Nephron progenitor cell (in vitro differentiated cells): ENCODE measurements at places on chromosomes 3 and 15.

- DNase-seq = no peak
These were observed 39.4 kb downstream of the CD200 start for GRCh38 chr3:112372396-112372795.

GRCh38 chr3:48466386-48467109 is 20.0 kb downstream of the ATRIP start:
- no peak for DNase-seq

GRCh38 chr15:76011627-76012551 is at the start of gene NRG4:
Gene NRG4 (minus strand): TSS chr15:76012424. CDS start chr15:76011230, 1,194 bp downstream.
- DNase-seq = no peak

- DNase-seq = no peak
These were observed 350.7 kb downstream of the NSUN3 start for GRCh38 chr3:94413336-94414108.

GRCh38 chr3:69014022-69014580 is 617 bp upstream of the EOGT start:
- no peak for DNase-seq

GRCh38 chr3:13615019-13615528 is 66.1 kb downstream of the FBLN2 start:
- DNase-seq = no peak

DNA sequence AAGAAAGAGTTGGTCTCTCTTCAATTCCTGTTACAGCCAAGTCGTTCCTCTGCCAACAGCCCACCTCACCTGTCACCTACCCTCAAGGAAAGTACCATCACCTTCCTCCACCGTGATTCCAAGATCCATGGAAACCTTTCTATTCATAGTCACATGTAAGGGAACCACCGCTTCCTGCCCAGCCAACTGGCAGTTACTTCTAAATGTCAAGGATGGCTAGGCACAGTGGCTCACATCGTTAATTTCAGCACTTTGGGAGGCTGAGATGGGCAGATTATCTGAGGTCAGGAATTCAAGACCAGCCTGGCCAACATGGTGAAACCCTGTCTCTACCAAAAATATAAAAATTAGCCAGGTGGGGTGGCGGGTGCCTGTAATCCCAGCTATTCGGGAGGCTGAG is 82.8 kb downstream of the FOXP1 start:
- DNase-seq = no peak

GRCh38 chr3:143329567-143330211 is 210.1 kb downstream of the CHST2 start:
- DNase-seq = peak; percentile 20

DNA sequence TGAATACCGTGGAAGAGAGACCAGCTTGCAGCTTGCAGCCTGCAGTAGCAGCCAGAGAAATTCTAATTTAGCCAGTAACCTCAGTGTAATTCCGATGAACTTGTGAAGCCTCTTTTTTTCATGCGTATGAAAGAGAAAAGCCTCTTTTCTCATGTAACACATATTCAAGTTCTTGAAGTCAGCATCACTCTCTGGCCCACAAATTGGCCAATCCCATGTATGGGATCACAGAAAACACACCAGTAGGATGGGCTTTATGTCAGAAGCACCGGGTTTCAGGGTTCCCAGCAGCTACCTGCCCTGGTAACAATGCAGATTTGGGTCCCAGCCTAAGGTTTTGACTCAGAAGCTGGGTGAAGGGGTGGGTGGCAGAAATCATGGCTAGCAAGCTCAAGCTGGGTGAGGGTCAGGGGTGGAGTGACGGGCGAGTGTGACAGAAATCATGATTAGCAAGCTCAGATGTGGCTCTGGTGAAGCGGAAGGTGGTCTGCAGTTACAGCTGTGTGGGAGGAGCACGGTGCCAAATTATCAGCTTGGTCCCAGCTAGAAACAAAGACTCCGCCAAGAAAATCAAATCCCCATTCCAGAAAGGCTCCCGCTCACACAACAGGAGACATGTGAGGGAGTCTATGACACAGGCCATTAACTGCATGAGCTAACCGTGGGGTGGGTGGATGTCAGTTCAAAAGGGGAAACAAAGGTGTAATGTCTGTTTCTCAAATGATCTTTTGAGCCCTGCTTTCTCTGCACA is 86.6 kb downstream of the SNRK start:
- DNase-seq = peak; percentile 25

- DNase-seq = no peak
These were observed 183.5 kb upstream of the PRICKLE2 start for GRCh38 chr3:64408770-64409169.

- DNase-seq = no peak
These were observed 21.0 kb upstream of the FGD5 start for GRCh38 chr3:14797731-14798130.

DNA sequence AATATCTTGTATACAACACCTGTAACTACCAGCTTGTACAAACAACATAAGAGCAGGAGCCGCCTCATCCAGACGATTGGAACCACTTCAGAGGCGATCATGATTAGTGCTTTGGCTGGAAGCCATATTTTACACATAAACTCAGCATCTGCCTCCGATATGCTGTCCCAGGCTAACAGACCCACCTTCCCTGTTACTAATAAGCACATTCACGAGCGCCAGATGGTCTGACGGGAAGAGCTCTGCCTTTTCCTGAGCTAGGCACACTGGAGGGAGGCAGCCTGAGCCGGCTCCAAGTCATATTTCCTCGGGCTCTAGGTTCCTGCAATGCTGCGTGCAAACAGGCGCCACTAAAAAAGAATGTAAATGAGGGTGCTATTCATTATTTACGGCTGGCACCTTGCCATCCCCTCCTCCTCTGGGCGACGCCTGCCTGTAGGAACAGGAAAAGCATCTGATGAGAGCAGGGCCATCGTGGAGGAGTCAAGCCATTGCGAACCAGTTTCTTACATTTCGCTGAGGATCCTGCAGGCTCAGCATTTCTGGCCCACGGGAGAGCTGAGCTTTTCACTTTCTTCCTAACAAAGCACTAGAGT is 98.2 kb downstream of the ANXA2 start:
- no peak for DNase-seq

- DNase-seq = peak; percentile 65
These were observed 103.0 kb upstream of the ARHGEF26 start for GRCh38 chr3:154018100-154018696.

DNA sequence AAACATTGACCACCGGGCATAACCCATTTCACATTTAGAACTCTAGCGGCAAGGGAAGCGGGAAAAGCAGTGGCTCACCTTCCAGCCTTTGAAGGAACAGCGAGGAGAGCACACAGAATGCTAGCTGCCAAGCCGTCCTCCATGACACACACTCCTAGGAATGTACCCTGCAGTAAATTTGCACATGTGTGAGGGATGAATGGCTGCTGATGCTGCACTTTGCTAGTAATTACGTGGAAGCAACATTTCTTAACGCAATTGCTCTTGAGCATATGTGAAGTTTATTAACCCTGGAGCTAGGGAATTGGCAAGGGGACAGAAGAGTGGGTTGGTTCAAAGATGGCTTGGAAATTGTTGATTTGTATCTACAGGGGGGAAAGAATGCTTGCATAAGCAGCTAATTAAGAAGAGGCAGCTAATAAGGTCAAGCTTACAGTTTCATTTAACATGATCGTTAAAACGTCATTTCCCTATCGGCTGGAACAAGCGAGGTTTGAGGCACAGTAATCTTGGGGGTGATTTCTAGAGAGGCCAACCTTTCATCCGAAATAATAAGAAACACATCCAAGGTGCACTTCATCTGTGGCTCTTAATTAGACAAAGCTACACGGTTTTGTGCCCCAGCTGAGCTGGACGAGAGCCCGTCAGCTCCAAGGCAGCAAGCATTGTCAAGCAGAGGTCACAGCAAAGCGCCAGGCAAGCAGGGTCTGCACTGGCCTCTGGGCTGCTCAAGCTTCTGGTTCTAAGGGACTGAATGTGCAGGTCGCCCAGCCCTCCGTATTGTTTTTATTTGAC is 123.4 kb downstream of the CHSY1 start:
- no peak for DNase-seq
